ENCODE measurements at places on chromosomes 12 and 14.

DNA sequence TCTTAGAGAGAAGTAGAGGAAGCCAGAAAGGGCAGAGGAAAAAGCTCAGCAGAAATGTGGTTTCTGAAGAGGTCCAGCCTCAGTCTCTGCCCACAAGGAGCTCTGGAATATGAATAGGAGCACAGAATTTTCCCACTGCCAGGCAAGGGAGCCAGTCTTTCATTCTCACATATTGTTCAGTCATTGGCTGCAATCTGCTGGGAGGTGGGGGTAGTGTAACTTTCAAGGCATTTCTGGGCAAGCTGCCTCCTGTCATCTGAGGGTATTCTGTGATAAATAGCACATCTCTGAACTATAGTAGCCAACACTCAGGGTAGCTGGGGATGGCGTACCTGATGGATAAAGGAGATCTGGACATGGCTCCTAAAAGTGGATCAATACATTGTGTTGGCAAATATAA lies 127.2 kb downstream of the LRRK2 start:
- DNase-seq, result no peak

GRCh38 chr12:93592641-93593406 lies 20.3 kb downstream of the SOCS2 start:
- no peak for DNase-seq

- peak; percentile 84 for DNase-seq
These were observed 40.7 kb upstream of the MTERF2 start for GRCh38 chr12:107027636-107028053.

GRCh38 chr14:85400678-85401077 lies 129.3 kb upstream of the FLRT2 start:
- DNase-seq, result no peak

DNA sequence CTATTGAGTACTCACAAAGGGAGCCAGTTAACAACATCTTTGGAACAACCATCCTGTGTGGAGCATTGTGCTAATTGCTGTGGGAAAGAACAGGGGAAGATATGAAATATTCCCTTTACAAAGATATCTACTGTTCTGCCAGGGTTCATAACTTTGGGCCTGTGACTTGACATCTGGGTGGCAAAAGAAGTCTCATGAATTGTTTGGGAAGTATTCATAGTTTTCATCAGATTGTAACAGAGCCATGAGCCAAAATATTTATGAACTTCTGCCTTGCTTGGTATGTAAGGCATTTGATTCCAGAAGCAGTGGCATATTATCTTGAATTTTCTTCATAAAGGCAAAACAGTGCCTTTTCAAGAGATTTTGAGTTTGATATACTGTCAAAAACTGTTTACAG lies 816.2 kb downstream of the DIO2 start:
- no peak for DNase-seq

- DNase-seq, result no peak
These were observed 219.3 kb downstream of the RMST start for GRCh38 chr12:97681612-97682504.

GRCh38 chr12:113462117-113462774 lies 9.4 kb downstream of the LHX5 start:
- DNase-seq, result peak; percentile 64

DNA sequence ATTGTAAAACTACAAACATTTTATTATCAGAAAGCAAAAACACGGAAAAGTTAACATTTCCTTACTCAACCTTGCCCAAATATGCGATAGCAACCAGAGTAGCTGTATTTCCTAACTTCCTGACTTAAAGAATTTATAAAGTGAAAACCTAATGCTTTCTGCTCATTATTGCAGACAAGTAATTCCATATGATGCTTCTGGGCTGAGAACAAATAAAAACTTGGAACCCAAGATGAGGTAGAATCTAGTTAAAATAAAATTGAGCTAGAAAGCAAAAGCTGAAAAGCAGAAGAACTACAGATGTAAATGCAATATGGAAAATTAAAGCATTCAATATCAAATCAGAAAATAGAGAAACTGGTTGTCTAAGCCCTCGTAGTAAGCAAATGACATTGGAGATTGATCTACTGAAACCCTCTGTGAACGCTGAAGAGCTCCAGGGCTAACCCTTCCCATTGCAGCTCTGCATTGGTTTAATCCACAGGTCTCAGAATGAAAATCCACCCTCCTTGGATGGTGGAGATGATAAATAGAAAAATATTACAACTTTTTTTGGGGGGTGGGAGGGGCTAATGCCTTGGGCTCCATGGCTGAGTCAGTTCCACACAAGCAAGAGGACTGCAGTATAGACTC lies 40.7 kb downstream of the CORO1C start:
- no peak for DNase-seq

GRCh38 chr12:59453475-59453874 lies 142.4 kb upstream of the SLC16A7 start:
- no peak for DNase-seq

DNA sequence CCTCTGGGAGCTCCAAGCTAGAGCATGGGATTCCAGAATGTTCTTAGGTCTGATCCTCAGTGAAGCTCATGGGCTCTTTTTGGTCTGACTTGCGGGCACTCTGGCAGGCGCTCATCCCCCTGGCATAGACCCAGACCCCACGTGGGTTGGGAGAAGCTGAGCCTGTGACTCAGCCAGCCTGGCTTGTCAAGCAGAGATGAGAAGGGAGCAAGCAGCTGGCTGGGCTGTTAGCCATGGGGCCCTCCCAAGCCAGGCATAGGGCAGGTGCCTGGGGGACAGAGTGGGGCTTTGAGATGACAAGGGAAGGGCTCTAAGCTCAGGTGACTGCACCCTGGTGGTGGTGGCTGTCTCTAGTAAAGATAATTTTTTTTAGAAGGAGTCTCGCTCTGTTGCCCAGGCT lies 80.3 kb upstream of the NOS1 start:
- no peak for DNase-seq

GRCh38 chr12:12442548-12443071 lies 85.7 kb downstream of the BORCS5 start:
- DNase-seq, result no peak

- DNase-seq, result no peak
These were observed 28.5 kb downstream of the CPM start for GRCh38 chr12:68904351-68904962.

DNA sequence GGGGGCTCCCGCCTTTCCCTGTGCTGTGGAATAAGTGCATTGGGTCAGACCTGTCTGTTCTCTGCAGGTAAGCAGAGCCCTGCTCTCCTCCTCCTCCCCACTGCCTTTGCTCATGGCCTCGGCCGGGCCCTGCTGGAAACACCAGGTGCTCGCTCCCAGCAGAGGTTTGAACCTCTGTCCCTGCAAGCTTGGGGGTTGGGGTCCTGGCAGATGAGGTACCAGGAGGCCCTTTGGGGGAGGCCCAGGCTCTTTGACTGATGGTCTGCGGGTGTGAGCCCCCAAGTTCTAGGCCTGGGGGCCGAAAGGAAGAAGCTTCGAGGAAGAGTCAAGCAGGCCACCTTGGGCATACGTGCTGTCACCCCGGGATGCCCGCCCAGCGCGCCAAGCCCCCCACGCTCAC lies 22.1 kb upstream of the CEP170B start:
- DNase-seq, result no peak

GRCh38 chr14:56008150-56008549 lies 110.1 kb upstream of the PELI2 start:
- no peak for DNase-seq

DNA sequence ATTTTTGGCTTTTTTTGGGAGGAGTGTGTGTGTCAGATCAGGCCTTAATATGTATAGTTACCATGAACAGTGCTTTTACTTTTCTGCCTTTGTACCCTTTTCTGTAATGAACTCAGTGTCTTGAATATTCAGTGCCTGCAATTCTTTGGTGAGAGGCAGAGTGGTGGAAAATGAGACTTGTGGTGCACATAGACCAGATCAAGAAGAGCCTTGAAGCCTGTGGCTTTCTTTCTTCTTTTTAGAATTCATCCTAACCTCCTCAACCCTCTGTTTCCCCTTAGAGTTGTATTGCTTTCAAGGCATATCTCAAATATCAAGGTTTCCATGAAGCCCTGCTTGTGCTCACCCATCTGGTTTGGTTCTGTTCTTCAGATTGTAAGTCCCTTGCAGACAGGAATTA lies 2.6 kb downstream of the YLPM1 start:
- DNase-seq, result peak; percentile 12

- peak; percentile 26 for DNase-seq
These were observed 10.0 kb downstream of the MARK3 start for GRCh38 chr14:103395244-103395643.

- no peak for DNase-seq
These were observed 74.6 kb upstream of the BBS10 start for GRCh38 chr12:76422543-76423438.

- no peak for DNase-seq
These were observed 477.0 kb downstream of the DPF3 start for GRCh38 chr14:72416892-72417291.

DNA sequence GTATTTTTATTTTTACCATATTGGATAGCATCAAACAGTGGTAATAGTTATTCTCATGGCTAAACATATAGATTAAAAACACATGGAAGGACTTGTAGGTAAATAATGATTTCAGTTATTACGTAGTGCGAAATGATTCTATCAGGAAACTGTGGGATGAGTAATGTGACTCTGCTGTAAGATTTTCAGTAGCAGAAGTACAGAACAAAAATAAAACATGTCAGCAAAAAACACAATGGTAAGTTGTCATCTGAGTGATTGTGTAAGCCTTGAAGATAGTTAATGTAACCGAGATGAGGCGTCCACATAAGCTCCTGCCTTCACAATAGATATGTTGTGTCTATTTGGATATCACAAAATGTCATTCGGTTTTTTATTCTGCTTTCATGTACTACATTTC lies 99.8 kb downstream of the BORCS5 start:
- peak; percentile 63 for DNase-seq

DNA sequence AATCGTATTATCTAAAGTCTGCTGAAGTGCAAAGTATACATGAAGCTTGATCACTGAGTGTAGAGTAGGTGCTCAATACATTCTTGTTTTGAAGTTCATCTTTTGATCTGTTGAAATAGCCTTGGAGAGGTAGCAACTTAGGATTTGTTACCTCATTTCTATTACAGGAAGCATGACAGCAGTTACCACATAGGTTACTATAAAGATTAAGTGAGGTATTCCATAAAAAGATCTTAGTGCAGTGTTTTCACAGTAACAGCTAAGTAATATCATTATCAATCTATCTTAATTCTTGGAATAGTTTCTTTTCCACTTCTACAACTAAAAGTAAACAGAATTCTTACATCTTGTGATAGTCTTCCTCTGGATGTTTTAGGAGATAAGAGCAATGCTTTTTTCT lies 50.9 kb downstream of the BTBD7 start:
- DNase-seq, result no peak

DNA sequence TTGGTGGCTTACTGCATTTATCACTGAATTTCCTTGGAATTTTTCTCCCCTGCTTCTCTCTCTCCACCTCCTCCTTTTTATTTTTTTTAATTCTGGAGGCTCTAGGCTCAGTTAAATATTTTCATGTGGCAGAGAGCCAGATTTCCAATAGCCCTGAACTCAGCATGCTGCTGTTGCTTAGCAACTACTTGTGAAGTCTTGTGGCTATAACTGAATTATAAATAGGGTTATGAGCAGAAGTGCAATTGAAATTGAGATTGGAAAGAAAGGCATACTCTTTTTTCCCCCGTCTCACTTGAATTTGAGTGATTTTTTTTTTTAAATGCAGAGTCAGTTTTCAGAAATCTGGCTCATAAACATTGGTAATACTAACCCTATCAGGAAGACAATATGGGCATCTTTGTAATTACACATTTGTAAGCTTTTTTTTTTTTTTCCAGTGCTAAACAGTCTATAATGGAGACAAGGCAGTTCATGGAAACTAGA lies 38.3 kb downstream of the ATF7IP start:
- peak; percentile 82 for DNase-seq

Measured in CD4-positive, alpha-beta T cell treated with Interleukin-10 for 1 hour (primary cell).